Mammary epithelial cell (primary cell): ENCODE measurements at places on chromosomes 1 and 21.
A peak's percentile ranks its signal among the peaks of the same experiment; 100 is the strongest.

DNA sequence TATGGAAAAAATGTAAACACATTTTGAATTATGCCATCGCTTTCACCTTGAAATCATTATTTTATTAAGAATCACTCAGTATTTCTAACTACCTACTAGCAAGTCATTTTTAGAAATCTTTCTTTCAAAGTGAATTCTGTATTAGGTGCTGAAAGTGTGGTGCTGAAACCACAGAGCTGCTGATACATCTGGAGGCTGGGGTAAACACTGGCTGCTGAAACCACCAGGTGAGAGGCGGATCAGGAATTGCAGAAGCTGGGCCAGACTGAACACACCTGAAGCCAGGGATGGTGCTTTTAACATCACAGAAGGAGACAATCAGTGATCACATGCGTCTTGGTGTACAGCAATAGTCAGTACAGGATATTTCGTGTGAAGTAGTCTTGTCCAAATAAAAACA lies 42.2 kb upstream of the KCNE1 start:
- peak; percentile 36 for DNase-seq

- peak; percentile 4 for DNase-seq
Observed at GRCh38 chr1:4652631-4653327, 1.6 kb upstream of the AJAP1 start.

GRCh38 chr1:83060221-83060620 lies 938.7 kb downstream of the TTLL7 start:
- peak; percentile 61 for DNase-seq

DNA sequence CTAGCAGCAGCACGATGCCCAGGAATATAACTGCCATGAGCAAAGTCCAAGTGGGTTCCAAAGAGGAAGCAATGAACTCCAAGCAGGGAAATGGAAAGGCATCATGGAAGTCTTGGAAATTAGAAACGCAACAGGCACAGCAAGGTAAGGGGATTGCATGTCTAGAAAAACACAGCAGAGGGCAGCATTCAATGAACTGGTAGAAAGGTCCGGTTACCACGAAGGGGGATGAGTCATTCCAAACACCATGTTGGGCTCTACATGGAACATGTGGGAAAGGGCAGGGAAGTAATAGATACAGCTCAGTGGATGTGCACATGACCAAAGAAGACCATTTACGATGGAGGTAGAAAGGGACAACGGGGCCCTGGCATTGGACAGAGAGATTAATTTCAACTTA lies 36.4 kb downstream of the RXRG start:
- peak; percentile 30 for DNase-seq

DNA sequence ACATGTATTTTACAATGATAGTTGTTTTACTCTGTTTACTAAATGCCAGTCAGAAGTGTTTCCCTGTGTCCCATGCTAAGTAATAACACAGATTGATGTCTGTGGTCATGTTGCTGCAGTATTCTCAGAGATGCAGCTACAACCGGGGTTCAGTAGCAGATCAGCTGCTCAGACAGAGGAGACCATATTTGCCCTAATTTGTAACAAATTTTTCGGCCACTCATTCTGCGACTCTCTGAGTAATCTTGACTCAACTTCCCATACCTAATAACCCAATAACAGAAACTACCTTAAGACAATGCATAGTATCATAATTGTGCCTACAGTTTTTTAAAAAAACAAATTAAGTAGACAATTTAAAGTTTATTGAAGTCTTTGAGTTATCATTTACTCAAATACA lies 32.6 kb downstream of the NIBAN1 start:
- DNase-seq, result no peak

DNA sequence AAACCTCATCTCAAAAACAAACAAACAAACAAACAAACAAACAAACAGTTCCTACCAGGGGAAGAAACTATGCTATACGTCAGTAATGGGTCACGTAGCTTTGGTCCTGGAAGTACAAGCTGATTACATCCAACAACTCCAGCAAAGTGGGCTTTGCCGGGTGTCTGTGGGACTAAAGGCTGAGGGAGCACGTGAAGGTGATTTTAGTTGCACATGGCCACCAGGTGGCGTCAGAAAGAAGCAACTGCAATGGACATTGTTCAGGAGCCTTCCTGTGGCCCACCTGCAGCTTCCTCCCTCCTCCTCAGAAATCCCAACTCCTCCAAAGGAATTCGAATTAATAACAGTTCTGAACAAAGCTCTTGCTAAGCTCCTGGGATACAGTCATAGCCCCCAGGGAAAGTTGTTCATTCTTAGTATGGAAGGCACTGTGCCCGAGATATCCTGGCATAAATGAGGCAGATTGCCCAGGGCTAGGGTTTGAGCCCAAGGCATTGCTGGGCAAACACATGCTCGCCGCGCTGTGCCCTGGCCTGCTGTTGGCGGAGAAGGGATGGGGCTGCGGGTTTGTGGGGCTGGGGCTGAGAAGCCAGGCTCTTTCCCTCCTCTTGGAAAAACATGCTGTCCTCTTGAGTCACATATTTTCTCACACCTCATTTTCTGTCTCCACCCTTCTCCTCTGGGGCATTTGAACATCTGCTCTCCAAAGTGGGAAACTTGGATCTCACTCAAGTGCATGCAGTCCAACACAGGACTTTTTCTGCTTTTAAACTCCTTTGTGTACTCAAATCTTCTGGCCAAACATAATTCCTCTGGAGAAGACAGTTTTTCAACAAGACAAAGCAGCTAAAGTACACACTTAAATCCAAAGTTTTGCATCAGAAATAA lies 28.6 kb downstream of the AKNAD1 start:
- DNase-seq, result peak; percentile 96

DNA sequence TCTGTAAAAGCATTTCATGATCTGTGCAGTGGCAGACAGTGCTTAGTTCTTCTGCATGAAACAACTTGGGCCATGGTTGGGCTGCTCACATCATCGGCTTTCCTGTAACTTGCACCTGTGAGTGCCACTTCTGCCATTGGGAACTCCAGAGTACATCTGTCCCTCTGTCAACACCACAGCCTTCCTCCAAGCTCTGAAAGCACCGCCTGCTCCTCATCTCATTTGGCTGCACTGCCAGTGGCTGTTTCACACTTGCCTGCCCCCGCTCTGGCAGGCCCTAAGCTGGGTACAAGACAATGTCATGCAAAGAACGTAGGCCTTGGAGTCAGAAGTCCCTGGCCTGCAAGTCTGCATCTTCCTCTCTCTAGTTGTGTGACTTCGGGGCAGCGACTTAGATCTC lies 46.4 kb downstream of the DDX20 start:
- DNase-seq, result no peak

DNA sequence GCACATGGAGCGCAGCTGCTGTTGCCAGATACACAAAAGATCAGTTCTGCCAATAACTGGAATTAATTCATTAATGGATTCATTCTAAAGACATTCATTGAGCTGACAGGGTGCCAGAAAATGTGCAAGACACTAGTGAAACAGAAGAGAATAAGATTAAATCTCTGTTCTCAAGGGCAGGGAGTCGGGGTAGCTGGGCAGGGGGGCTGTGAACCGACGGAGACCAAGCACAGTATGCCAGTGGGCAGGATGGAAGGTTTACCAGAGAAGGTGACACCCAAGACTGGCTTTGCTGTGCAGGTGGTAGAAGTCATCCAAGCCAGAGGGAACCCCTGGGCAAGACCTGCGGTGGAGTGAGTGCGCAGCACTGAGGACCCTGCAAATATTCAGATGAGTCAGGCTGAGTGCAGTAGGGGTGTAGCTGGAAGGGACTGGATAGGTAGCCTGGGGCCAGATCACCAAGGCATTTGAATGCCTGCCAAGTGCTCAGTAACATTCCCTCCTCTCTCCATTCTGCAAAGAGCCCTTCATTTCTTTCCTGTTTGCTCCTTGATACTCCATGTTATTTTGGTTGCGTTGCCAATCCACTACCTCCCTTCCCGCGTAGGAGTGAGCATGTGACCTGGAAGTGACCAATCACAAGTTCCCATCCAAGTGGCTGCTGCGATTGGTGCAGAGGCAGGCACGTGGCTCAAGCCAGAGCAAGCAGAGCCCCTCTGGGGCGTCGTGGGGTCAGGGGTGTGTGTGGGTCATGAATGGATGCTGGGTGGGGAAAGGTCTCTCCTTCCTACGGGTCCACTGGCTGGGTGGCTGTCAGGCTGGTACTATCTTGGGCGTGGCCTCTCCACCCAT lies 413.1 kb downstream of the PTPRU start:
- peak; percentile 71 for DNase-seq

GRCh38 chr1:67679691-67680090 lies 5.3 kb upstream of the GADD45A start:
- DNase-seq, result peak; percentile 91

- no peak for DNase-seq
Observed at GRCh38 chr1:226739696-226740065, 599 bp upstream of the ITPKB start.

- DNase-seq, result no peak
Observed at GRCh38 chr1:230737622-230738262, 9.4 kb upstream of the CAPN9 start.

GRCh38 chr1:35499652-35500176 lies 57.5 kb downstream of the KIAA0319L start:
- DNase-seq, result no peak

DNA sequence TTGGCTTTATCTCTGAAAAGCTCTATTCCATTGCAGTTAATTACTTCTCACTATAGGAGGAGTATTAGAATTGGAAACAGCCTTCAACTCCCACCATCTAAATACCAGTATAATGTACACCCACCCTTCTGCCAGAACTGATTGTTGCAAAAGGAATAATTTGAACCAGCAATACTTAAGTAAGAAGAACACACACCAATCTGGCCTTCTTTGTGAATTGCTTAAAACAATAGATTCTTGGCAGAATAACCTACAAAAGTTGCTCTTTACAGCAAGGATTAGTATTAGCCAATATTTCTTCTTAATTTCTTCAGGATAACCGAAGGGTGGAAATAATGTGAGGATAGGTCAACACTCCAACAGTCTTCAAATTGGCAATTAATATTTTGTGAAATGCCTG lies 54.9 kb upstream of the ADAMTS5 start:
- no peak for DNase-seq

DNA sequence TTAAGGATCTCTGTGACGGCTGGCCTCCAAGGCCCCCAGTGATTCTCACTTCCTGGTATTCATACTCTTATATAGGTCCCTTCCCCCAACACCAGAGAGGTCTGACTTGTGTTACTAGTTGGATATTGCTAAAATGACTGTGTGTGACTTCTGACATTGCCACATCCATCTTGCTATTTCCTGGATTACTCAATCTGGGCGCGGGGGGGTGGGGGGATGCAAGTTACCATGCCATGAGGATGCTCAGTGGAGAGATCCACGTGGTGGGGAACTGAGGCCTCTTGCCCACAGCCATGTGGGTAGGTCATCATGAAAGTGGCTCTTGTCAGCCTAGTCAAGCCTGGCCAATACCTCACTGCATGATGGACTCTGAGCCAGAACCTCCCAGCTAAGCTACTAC lies 117.0 kb downstream of the UBE2U start:
- DNase-seq, result peak; percentile 31

- no peak for DNase-seq
Observed at GRCh38 chr21:14591882-14592281, 45.8 kb upstream of the SAMSN1 start.

GRCh38 chr1:150221552-150221951 lies 14.4 kb downstream of the ANP32E start:
- DNase-seq, result no peak

DNA sequence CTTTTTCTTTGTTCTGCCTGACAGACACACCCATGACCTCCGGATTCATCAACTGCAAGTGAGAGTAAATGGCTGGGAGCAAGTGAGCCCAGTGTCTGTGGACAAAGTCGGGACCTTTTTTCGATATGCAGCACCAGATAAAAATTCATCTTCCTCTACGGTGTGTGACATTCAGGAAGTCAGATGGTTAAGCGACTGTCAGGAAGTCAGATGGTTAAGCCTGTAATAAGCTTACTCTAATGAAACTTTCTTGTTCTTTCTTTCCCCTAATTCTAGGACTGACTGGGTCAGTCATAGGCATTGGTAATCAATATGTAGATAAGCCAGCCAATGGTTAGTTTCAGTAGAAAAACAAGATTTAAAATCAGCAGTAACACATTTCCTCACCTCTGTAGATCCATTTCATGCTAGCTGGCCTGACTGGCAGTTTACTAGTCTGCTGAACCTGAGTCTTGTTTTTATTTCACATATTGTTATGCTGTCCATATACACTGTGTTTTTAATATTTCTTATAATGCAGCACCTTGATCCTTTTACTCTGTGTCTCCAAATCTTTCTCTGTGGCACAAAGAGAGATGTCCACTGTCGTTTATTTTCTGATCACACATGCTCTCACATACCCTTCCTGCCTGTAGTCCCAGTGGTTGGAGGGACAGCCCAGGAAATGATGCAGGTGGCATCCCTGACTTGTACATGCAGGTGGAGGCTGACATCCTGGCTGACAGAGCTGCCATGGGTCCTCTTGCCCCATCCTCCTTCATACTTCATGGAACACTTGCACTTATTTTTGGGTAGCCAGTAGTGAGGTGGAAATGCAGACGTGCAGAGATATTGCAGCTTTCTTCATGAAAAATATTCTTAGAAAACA lies 115.8 kb downstream of the VPS13D start:
- DNase-seq, result no peak

DNA sequence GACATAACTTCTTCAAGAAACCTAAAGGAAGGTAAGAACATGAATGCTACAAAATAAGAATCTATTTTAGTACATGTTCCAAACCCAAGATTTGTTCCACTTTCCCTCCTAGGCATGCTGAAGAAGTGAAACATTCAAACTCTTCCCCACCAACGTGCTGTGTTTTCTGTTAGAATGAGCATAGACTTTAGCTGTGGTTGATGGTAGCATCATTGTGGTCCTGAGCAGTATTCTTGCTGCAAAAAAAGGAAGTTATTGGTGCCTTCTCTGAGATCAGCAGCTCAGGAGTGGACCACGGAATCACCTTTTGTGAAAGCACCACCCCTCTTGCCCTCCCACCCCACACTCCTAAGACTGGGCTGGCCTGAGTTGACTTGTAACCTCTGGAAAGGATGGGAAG lies 100.4 kb upstream of the POGK start:
- DNase-seq, result no peak

DNA sequence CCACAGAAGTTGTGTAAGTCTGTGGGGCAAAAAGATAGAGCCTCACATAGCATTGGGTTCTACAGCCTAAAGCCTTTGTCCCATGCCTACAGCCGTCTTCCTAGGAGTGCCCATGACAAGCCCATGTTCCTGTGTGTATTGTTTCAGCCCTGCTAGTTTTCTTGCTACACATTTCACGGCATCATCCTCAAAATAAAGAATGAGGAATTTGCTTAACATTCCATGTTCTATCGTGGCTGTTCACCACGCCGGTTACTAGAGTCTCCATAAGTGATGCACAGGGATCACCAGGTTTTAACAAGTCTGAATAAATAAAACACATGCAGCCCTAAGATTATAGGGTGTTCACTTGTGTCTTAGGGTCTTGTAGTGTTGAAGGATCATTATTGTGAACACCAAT lies 87.4 kb upstream of the NGF start:
- no peak for DNase-seq

- DNase-seq, result no peak
Observed at GRCh38 chr1:71242239-71242638, 161.4 kb upstream of the ZRANB2 start.

- DNase-seq, result no peak
Observed at GRCh38 chr1:147773215-147773715, 12.9 kb upstream of the GJA5 start.

- no peak for DNase-seq
Observed at GRCh38 chr1:201499795-201500669, 6.9 kb downstream of the CSRP1 start.

- no peak for DNase-seq
Observed at GRCh38 chr1:208160259-208160819, 83.8 kb downstream of the PLXNA2 start.
